ENCODE measurements at places on chromosomes 3 and 15. TPM values are rescaled to one million over a fixed set of nuclear protein-coding genes. Genes with fewer than 3 reads are reported as not detected.

MRPL47 gene
- 64.2 TPM for polyA plus RNA-seq

BFSP2 gene
- polyA plus RNA-seq = not detected

IL20RB gene
- 0.69 TPM for polyA plus RNA-seq

GAP43 gene
- polyA plus RNA-seq = 0.30 TPM

TTLL13 gene
- 0.19 TPM for polyA plus RNA-seq

COLQ gene
- polyA plus RNA-seq = 4.3 TPM

All from right renal pelvis (tissue), 4 donors.